ENCODE measurements at places on chromosomes 13 and 19.

- DNase-seq = no peak
Measured at GRCh38 chr13:32737679-32738078, 151.4 kb downstream of the PDS5B start.

DNA sequence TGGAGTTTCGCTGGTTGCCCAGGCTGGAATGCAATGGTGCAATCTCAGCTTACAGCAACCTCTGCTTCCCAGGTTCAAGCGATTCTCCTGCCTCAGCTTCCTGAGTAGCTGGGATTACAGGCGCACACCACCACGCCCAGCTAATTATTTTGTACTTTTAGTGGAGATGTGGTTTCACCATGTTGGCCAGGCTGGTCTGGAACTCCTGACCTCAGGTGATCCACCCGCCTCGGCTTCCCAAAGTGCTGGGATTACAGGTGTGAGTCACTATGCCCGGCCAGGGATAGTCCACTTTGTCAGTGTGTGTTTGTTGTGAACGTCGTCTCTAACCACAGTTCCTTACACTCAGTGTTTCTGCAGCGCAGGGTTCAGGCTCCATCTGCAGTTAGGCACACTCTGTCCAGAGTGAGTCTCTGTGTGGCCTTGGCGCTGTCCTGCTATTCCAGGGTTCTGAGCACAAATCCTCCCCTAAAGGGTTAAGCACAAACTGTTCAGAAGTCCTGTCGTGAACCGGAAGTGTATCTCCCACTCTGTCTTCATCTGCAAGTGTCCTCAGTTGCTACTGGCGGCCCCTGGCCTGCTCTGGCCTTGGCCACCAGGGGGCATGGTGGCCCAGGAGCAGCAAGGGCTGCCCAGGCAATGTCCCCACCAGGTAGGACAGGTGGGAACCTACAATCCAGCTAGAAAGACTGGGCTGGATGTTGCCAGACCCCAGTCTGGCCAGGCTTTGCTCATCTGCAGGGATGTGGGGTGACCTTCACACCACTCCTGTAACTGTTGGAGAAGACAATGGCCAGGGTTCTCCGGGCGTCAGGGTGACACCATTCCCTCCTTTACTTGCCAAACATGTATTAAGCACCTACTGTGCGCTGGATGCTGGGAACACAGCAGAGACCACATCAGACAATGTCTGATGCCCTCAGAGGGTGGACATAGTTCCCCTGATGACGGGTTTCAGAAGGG, 38.8 kb upstream of the GATAD2A start:
- peak; percentile 60 for DNase-seq

DNA sequence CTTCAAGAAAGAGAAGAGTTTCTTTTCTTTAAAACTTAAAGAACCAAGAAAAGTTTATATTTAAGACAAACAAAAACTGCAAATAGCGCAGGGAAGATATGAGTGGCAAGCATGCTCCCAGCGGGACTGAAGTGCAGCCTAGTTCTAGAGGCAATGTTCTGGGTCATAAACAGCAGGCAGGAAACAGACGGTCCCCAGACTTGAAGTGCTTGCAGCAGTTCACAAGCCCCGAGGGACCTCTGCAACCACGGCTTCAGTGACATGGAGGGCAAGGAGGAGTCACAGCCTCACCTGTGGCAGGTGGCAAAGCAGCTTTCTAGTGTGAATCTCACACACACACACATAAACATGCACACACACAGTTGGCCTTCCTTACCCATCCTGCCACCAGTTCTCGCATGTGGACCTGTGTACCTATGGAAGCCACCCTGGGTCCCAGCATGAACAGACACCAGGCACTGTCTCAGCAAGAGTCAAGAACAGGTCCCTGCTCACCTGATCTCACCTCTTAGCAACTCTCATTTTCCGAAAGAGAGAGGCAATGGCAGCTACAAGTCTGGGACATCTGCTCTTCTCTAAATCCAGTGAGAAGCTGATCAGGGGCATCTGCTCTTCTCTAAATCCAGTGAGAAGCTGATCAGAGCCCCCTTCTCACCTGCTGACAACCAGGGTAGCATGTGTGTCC, 162.0 kb downstream of the EFNB2 start:
- DNase-seq = no peak

GRCh38 chr19:44904426-44904994, 1.1 kb upstream of the APOE start:
- DNase-seq = no peak

DNA sequence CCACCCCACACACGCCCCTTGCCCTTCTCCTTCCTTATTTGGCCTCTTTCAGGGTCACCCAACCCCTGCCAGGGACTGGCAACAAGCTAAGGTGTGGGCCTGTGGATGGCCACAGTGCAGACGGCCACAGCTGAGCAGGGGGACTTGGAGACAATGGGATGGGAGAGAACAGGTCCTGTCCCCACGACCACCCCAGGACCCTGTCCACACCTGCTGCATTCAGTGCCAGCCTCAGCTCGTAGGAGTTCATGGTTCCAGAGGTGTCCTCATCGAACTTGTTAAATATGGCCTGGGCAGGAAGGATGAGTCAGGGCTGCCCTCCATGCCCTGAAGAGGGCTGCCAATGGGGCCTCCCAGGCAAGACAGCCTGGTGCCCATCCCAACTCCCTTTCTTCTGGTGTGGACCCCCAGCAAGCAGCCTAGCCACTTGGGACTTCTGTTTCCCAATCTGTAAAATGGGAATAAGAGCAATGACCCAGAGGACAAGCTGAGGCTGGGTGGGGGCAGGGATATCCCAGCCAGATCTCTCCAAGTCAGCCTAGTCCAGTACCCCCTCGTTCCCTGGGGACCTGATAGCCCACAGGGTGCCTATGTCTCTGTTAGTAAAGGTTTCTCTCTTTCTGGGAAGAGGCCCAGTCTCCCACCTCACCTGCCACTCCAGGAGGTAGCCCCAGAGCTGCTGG, 10.6 kb downstream of the CAPN12 start:
- peak; percentile 21 for DNase-seq

GRCh38 chr19:6890938-6891337, 3.6 kb downstream of the ADGRE1 start:
- DNase-seq = peak; percentile 19

DNA sequence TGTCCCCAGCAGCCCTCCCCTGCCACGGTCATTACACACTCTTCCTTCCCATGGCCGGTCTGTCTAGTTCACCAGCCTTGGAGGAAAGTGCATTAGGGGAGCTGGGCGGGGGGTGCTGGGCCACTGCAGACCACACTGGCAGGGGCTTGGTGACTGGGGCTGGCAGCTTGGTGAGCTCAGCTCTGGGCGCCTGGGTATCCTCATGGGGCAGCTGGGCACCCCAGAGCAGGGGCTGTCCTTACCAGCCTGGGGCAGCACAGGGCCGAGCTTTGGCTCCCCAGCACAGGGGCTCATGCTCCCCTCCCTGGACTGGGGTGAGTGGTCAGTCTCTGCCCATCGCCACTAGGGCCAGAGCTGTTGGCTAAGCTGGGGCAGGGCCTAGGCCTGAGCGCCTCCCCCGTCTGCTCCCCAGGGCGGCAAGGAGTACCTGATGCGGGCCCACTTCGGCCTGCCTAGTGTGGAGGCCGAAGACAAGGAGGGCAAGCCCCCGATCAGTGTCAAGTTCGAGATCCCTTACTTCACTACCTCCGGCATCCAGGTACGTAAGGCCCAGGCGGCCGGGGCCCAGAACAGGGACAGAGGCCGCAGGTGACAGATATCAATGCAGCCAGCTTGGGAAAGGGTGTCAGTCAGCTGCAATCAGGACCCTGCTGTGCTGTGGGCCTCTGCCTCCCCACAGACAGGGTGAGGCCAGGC, 35.5 kb downstream of the AP1M1 start:
- DNase-seq = no peak

GRCh38 chr13:56687131-56687530, 453.6 kb upstream of the PRR20A start:
- DNase-seq = no peak

DNA sequence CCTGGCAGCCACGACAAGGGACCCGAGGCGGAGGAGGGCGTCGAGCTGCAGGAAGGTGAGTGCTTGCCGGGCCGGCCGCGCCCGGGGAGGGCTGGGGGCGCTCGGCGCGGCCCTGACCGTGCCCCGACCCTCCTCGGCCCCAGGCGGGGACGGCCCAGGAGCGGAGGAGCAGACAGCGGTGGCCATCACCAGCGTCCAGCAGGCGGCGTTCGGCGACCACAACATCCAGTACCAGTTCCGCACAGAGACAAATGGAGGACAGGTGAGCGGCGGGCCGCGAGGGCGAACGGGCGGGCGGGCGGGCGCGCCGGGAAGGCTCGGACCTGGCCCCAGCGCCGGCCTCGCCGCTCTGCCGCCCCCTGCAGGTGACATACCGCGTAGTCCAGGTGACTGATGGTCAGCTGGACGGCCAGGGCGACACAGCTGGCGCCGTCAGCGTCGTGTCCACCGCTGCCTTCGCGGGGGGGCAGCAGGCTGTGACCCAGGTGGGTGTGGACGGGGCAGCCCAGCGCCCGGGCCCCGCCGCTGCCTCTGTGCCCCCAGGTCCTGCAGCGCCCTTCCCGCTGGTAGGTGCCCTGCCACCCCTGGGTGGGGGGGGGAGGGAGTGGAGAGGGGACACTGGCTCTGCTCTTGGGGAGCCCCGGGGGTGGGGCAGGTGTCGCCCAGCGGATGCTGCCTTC, 816 bp downstream of the USF2 start:
- peak; percentile 78 for DNase-seq

DNA sequence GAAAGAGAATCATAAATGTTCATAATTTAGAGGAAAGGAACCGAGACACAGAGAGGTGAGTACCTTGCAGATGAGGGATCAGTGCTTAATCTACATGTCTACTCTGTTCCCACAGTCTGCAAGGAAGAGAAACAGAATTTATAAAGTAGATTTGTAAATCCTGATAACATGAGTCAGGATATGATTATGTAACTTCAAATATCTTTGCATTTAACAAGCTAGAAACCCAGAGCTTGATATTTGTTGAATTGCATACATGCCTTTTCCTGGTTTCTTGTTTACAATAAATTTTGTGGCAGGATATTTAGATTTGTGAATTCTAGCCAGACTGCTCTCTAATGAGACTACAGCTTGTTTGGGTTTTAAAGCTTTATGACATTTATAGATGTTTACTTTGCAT, 219.2 kb downstream of the ENOX1 start:
- DNase-seq = no peak

GRCh38 chr13:49113526-49114286, 106.4 kb upstream of the MLNR start:
- no peak for DNase-seq

- DNase-seq = no peak
Measured at GRCh38 chr13:90867336-90867683, 480.2 kb upstream of the MIR17HG start.

DNA sequence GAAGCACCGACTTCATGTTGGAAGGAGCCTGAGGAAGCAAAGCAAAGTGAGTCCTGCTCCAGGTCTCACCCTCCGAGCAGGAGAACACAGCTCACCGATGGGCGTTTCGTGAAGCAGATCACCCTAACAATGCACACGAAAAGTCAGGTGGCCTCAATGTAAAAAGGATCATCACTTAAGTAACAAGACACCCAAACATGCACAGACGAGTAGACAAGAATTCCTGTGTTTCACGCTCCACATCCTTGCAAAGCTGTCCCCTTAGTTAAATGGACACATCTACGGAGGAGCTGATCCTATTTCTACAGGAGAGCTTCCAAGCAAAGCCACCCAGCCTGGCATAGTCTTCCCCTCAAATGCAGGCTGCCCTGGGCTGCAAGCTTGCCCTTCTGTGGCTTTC, 66.2 kb downstream of the SLC15A1 start:
- DNase-seq = no peak

- no peak for DNase-seq
Measured at GRCh38 chr19:33705860-33706259, 84.1 kb downstream of the CHST8 start.

DNA sequence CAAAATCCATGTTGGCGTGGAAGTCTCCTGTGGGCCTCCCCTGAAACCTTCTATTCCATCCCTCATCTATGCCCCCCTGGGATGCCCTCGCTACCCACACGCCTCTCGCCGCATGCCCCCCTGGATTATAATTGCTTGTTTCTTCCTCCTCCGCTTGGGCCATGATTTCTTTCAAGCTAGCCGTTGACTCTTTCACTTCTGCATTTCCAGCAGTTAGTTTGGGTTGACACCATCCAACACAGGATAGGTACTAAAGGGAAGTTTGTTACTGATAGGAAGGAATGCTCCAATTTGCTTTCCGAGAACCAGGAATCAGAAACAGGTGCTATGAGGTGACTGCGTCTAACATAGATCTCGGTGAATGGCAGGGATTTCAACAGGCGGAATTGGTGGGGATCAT, 7.7 kb upstream of the SLC25A15 start:
- no peak for DNase-seq

DNA sequence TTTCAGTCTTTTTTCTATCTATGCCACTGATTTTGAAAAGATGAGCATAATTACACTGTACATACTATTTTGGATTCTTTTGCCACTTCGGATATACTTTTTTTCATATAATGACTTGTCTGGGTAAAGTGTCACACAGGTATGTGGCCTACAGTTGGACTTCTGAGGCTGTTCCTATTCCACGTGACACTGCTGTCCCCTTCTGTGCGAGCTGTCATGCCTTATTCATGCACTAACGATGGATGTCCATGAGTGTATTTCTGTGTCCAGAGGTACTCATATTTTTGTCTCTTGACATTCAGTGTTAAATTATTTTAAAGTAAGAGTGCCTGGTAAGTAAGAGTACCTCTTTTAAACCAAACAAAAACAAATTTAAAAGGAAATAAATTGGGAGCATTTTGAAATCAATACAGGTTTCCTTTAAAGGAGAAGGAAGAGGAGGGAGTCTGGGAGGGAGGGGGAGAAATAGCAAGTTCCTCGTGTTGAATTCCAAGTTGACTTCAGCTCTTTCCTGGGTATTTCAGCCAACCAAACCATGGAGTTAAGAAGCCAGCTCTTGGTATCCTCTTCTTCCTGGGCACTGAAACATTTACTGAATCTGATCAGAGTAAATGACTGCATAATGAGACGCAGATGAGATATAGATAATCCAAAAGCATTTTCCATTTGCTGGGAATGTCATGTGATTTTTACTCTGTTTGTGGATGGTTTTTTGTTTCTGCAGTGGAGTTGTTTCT, 61.3 kb downstream of the TNFRSF19 start:
- no peak for DNase-seq

GRCh38 chr13:112894423-112894672, 74.7 kb upstream of the MCF2L start:
- no peak for DNase-seq

- no peak for DNase-seq
Measured at GRCh38 chr13:114284680-114285079, 3.3 kb downstream of the UPF3A start.

DNA sequence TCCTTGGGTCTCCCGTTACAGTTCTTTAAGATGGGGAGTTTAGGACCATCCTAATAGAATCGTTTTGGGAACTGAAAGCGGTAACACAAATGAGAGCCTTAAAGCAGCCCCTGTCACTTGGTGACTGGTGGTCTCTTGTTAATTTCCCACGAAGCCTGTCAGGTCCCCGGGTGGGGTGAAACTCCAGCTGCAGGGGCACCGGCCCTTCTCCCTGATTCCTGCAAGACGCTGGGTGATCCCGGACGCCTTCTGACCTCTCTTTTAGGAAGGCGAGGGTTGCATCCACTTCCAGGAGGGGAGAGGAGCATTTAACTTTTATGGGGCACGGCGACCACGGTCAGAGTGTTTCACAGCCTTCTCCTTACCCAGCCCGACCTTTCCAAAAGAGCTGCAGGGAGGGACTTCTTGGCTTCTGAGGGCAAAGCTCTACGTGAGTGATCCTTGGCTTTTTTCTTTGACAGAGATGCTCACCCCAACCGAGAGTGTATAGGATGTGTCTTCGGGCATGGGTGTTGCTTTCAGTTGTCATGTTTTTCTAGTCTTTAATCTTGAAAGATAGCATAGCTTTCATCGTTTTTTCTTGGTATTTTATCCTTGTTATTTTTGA, 688 bp downstream of the ZNF225 start:
- no peak for DNase-seq
